Mesendoderm (in vitro differentiated cells): ENCODE measurements at places on chromosomes 7 and 10.
A peak's percentile ranks its signal among the peaks of the same experiment; 100 is the strongest.

- H3K36me3 ChIP-seq, result peaks cover 2% of the 10 kb centered on the region
- peak within 1 kb of the TSS; percentile 70 for H3K27ac ChIP-seq
- H3K27me3 ChIP-seq, result no peaks in the 10 kb centered on the region
These were observed at the start of the genes ANKRD16 and FBH1 for GRCh38 chr10:5889624-5890451. TSS of gene ANKRD16 (minus strand) at chr10:5889893. CDS start at chr10:5889354, 539 bp downstream. TSS of gene FBH1 (plus strand) at chr10:5890243. CDS start at chr10:5890346, 103 bp downstream.

DNA sequence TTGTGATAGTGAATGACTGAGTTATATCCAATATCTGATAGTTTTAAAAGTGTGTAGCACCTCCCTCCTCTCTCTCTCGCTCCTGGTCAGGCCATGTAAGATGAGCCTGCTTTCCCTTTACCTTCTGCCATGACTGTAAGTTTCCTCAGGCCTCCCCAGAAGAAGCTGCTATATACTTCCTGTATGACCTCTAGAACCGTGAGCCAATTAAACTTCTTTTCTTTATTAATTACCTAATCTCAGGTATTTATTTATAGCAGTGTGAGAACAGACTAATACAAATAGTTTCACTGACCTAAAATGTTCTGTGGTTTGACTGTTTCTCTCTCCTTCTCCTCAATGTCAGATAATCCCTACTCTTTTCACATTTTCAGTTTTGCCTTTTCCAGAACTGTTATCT is 321.3 kb upstream of the MBL2 start:
- no peak for DNase-seq
- H3K36me3 ChIP-seq, result no peaks in the 10 kb centered on the region
- H3K4me1 ChIP-seq, result no peaks in the 10 kb centered on the region
- no peak overlapping the region for H3K27ac ChIP-seq

GRCh38 chr10:132133449-132134240 is 53.1 kb upstream of the DPYSL4 start:
- no peak overlapping the region for H3K4me3 ChIP-seq
- no peaks in the 10 kb centered on the region for H3K4me1 ChIP-seq
- H3K27me3 ChIP-seq, result no peaks in the 10 kb centered on the region
- no peaks in the 10 kb centered on the region for H3K36me3 ChIP-seq
- no peak overlapping the region for H3K27ac ChIP-seq

DNA sequence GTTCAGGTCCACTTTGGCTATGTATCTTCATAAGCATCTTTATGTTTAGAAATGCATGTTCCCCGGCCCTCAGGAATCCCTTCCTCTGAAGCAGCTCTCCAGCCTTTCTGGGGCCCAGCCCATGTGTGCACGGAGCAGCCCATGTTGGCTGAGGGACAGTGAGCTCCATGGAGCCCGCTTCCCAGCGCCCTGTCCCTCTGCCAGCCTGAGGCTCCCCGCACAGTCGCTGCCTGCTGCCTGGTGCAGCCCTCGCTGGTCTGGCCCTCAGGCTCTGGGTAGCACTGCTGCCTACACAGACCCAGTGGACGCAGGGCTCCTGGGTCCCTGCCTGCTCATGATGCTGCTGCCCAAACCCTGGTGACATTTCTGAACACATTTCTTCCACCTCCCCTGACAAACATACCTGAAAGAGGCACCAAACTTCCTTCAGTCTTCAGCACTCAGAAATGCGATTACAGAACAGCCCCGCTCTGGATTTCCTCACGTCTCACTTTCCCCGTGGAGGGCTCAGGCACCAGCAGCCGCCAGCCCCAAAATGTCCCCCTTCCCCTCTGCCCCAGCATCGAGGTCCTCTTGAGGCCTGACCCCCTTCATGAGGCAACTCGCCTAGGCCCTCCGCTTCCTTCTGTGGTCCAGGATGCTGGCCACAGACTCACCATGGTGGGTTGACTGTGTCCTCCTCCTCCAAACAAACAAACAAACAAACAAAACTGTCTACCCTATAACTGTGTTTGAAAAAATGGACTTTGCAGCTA is 5.0 kb upstream of the TCERG1L start:
- H3K4me3 ChIP-seq, result no peak overlapping the region
- no peaks in the 10 kb centered on the region for H3K36me3 ChIP-seq
- no peaks in the 10 kb centered on the region for H3K27me3 ChIP-seq
- H3K4me1 ChIP-seq, result peaks cover 5% of the 10 kb centered on the region
- no peak for DNase-seq
- H3K27ac ChIP-seq, result no peak overlapping the region

GRCh38 chr7:41900532-41900931 is 197.6 kb upstream of the INHBA start:
- no peak overlapping the region for H3K4me3 ChIP-seq
- no peaks in the 10 kb centered on the region for H3K27me3 ChIP-seq
- no peaks in the 10 kb centered on the region for H3K36me3 ChIP-seq
- H3K4me1 ChIP-seq, result no peaks in the 10 kb centered on the region
- no peak overlapping the region for H3K27ac ChIP-seq
- DNase-seq, result peak; percentile 34

DNA sequence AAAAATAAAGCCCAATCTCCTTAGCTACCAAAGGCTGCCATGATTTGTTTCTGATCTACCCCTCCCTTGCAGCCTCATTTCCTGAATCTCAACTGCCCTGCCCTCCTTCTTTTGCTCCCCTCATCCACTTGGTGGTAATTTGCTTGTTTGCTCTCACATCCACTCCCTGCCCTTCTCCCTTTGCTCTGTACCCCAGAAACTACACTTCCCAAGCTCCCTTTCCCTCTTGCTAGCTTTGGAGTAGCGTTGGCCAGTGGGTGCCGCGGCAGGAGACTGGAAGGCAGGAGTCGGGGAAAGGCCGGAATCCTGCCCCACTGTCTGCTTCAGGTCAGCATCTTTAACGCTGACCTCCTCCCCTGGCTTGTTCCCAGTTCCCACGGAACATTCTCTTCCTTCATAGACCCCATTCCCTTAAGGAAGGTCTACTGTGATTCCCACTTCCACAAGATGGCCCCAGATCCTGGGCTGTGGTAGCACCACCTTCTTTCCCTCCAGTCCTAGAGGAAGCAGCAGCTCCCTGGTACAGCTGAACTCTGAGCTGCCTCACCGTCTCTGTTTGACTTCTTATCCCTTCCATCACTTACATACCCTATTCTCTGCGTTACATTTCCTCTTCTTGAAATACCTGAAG is 79.1 kb downstream of the PIK3CG start:
- H3K4me3 ChIP-seq, result no peak overlapping the region
- peak; percentile 39 for DNase-seq
- H3K36me3 ChIP-seq, result no peaks in the 10 kb centered on the region
- H3K27me3 ChIP-seq, result no peaks in the 10 kb centered on the region
